ENCODE measurements at places on chromosomes 5 and 9.

GRCh38 chr9:114364134-114365041 lies 23.4 kb downstream of the AKNA start:
- DNase-seq, result no peak

GRCh38 chr9:88694625-88695024 lies 159.6 kb downstream of the NXNL2 start:
- no peak for DNase-seq

GRCh38 chr9:104748359-104749031 lies 1.0 kb downstream of the NIPSNAP3A start:
- DNase-seq, result no peak

DNA sequence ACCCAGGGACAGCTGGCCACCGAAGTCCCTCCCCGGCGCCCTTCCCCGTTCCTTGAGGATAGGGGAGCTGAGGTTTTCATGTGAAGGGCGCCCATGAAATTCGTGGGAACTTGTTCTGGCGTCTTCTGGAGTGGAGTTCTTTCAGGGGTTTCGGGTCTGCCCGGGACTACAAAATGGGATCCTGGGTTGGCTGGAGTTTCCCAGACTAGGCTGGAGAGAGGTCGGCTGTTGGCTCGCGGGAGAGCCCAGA lies 3.6 kb upstream of the RGMB start:
- DNase-seq, result no peak

GRCh38 chr9:71806901-71807307 lies 38.6 kb upstream of the CEMIP2 start:
- DNase-seq, result peak; percentile 70

- no peak for DNase-seq
Measured at GRCh38 chr9:1429297-1429696, 379.1 kb downstream of the DMRT2 start.

GRCh38 chr5:178067755-178068154 lies 45.6 kb upstream of the N4BP3 start:
- DNase-seq, result no peak

DNA sequence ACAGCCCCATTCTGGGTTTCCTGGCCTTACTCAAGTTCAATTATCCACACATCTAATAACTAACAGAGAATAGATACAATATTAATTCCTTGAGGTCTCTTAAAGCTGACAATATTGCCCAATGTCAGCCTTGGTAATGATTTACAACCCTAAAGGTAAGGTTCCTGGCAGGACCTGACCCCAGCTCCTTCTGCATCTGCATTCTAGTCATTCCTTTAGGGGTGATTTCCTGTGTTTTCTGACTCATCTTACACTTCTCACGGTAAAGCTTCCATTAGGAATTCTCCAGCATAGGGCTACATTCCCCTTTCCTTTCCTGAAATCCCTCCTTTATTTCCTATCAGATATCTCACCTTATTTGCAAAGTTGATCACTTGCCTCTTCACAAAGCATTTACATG lies 9.3 kb downstream of the HAVCR1 start:
- DNase-seq, result no peak

- DNase-seq, result no peak
Measured at GRCh38 chr5:151056379-151057325, 24.2 kb downstream of the TNIP1 start.

GRCh38 chr9:618478-618877 lies 223.0 kb upstream of the DMRT1 start:
- DNase-seq, result no peak

DNA sequence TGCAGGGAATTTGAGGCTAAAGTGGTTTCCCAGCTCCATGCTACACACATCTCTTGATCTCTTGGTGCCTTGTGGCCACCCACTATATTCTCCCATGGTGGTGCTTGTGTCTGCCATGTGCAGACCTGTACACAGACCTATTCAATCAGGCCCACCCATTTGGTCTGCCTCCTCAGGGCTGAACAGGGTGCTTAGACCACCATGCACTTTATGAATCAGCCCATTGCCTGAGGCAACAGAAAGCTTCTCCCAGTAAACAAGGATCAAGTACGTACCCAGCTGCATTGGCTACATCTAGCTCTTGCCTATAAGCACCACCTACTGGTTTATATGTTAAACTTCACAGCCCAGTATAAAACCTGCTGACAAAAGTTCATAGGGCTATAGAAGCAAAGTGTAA lies 664.3 kb upstream of the EDIL3 start:
- DNase-seq, result no peak

GRCh38 chr5:180470966-180471582 lies 23.1 kb upstream of the CNOT6 start:
- peak; percentile 69 for DNase-seq

DNA sequence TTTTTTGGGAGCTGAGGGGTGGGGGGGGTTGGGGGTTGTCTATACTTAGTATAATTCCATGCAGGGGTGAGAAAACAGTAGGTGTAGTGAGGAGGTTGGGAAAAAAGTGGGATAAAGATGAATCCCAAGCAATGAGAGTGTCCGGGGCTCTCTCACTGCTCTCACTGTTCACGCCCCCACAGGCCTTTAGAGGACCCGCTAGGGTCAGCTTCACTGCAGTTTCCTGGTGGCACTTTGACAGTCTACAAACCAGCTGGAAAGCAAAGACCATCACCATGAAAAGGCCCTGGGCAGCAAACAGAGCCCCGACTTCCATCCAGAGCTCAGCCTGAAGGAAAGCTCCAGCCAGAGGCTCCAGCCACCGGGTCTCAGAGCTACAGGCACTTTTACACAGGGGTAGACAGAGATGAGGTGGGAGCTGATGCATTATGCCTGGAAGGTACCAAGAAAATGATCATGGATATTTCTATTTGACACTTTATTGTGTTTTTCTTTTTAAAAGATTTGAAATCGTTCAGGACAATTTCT lies 355.1 kb downstream of the ADAMTS6 start:
- no peak for DNase-seq

DNA sequence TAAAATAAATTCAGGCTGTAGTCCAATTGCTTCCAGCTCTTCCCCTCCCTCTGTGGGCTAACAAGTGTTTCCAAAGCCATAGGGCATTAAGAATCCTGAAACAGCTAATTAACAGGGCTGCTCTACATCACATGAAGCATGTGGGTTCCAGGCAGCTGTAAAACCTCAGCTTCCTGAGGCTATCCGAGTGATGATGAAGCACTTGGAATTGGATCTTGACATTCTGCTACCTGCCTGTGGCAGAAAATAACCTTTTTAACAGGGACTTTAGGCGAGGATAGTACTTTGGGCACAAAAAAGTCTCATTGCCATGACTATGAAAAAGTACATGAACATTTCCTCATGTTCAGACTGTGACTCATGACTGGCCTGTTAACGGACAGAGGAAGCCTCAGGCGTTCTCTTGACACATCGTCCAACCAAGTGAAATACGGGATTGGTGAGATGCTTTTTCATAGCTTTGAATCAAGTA lies 107.2 kb downstream of the PDE4D start:
- DNase-seq, result no peak

DNA sequence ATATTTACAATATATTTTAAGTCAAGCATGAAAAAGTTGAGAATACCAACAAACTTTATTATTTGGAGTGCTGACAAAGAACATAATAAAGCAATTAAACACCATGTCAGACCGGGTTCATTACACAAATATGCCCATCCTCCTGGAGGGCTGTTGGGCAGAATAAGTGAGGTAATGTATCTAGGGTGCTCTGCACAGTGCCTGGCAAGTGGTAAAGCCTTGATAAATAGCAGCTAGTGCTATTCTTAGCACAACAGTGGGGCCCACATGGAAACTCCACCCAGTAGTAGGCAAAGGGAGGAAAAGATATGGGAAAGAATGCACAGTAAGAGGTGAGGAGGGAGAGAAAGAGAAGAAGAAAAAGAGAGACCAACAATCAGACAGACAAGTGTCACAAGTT lies 97.7 kb downstream of the SLC1A3 start:
- no peak for DNase-seq

GRCh38 chr5:61647672-61648071 lies 315.6 kb downstream of the ZSWIM6 start:
- DNase-seq, result no peak

GRCh38 chr9:130159915-130160670 lies 12.1 kb upstream of the NCS1 start:
- no peak for DNase-seq

GRCh38 chr5:169202969-169203368 lies 98.0 kb downstream of the SLIT3 start:
- DNase-seq, result no peak

- peak; percentile 11 for DNase-seq
Measured at GRCh38 chr9:116661037-116661954, 25.8 kb upstream of the TRIM32 start.

DNA sequence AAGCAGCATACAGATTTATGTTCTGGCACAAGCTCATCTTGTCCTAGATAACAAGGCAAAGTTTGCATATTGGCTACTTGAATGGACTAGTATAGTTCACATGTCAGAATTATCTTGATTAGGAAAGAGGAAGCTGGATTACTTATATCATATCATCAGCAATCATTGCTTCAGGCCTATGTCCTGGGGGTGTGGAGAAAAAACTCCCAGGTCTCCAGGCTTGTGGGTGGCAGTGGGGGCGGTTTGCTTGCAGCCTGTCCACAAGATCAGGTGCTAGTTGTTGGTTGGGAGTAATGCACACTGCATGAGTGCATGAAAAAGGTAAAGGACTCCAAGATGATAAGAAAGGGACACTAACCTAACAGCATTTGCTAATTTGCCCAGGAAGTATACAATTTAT lies 326.4 kb upstream of the PDE4D start:
- DNase-seq, result no peak

GRCh38 chr5:145945620-145946111 lies 9.3 kb downstream of the SH3RF2 start:
- DNase-seq, result no peak

DNA sequence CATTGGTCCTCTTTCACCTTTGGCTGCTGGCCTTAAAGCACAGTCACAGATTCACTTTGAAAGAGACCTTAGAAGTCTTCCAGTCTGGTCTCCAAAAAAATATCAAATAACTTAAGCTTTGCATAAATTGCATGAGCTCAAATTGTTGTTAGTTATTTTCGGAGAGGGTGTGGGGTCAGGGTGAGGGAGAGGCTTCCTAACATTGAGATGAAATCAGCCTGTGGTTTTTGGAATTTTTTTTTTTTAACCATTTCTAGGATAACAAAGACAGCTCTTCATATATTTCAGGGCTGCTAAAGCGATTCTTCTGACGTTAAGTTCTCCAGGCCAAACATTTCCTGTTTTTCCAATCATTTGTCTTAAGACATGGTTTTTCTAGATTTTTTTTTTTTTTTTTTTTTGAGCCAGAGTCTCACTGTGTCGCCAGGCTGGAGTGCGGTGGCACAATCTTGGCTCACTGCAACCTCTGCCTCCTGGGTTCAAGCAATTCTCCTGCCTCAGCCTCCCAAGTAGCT lies 4.5 kb downstream of the OCLN start:
- no peak for DNase-seq

- no peak for DNase-seq
Measured at GRCh38 chr9:91077624-91078368, 276.2 kb downstream of the SYK start.

DNA sequence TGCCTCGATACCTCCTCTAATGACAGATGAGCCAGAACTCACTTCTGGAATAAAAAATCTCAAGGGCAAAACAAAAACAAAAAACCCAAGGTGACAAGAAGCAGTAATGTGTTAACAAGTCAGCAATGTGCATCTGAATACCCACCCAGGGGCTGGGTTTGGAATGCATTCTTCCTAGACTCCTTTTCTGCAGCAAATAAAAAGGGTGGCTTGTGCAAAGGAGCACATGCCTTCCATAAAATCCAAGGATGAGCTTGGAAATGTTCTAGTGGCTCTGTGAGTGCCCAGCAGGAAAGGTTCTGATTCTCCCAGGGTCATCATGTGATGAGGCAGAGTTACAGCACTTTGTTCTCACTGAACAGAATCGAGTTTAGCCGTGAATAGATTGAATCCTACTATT lies 599.9 kb downstream of the RAB3C start:
- DNase-seq, result no peak

DNA sequence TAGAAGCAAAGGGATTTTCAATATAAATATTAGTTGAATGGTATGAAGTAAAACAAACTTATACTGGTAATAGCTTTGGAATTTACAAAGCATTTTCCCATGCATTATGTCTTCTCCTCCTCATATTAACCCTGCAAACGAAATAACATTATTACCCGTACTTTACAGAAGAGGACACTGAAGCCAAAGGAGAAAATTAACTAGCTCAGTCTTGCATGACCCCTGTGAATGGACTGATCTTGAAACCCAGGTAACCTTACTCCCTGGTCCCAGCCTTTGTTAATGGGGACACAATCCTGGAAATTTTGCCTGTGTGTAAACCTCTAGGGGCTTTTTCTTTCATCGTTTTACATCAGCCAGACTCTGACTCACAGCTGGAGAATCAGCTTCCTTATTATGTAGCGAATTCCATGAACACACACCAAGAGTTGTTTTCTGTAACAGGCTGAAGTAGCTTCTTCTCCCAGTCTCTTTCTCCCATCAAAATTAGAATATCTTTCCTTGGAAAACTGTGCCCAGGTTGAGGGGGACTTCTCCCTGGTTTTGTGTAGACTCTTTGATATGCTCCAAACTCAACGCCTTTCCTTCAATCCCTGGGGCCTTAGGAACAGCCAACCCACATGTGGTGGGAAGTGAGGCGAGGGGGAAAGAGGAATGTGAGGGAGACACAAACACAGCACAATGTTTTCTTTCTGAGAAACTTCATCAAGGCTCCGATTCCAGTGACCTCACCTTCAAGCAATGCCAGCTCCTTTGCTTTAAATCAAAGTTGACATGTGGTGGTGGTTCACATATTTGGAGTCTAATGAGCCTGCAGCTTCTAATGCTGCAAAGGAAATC lies 480.9 kb upstream of the PAPPA start:
- DNase-seq, result no peak

- DNase-seq, result no peak
Measured at GRCh38 chr5:32096891-32097595, 77.1 kb downstream of the GOLPH3 start.

- no peak for DNase-seq
Measured at GRCh38 chr5:127609011-127609410, 39.9 kb upstream of the CTXN3 start.

DNA sequence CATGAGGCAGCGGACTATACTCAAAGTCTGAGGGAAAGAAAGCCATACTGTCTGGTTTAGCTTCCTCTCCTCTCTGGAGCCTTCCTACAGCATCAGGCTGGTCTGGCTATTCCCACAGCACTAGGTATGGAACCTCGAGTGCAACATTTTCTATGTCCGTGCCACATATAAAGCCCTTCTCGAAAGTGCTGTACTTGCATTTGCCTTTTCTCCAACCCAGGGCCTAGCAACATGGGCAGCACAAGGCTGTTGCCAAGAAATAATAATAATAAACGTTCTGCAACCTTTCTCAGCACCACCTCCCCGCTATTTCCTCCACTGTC lies 804 bp downstream of the MED10 start:
- no peak for DNase-seq
